ENCODE measurements at places on chromosomes 5 and 9.
A peak's percentile ranks its signal among the peaks of the same experiment; 100 is the strongest.

DNA sequence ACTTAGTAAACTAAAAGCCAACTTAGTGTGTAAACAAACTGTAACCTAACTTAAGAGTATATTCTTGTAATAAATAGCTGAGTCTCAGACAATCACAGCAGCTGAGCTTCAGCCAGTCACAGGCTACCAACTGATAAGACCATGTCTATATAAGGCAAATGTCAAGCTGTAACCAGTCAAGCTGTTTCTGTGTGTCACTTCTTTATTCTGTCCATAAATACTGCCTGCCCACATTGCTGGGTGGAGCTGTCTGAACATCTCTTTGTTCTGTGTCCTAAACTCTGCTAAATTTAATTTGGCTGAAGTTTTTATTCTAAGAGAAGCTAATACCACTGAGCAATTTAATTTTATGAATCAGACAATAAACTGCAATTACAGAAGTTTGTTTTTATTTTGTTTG lies 412.1 kb upstream of the CDH10 start:
- DNase-seq: no peak

- no peak for DNase-seq
Measured at GRCh38 chr9:108756746-108757490, 98.9 kb downstream of the ACTL7B start.

- peak; percentile 43 for DNase-seq
Measured at GRCh38 chr9:86946201-86947145, 833 bp downstream of the GAS1 start.

DNA sequence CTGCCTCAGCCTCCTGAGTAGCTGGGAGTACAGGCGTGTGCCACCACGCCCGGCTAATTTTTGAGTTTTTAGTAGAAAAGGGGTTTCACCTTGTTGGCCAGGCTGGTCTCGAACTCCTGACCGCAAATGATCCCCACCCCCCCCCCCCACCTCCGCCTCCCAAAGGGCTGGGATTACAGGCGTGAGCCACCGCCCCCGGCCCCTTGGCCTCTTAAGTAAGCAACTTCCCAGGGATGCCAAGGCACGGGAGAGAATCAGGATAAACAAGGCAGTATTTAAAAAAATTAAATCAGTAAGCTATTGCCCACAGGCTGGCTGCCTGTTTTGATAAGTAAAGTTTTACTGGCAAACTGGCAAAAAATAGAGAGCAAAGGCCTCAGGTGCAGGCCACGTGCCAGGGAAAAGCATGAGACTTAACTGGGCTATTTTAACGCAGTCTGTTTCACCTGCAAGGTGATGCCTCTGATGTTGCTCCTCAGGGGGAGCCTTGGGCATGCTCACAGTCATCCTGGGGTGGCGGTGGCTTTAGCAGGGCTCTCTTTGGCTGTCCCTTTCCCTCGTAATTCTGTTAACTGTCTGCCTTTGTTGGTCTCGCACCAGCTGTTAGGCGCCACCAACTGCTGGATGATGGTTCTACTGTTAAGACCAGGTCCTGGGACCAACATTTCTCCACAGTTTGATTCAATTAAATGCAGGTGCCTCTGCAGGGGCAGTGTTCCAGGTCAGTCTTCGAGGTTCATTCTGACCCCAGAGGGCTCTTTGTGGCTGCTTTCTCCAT lies 19.4 kb upstream of the RNF130 start:
- peak; percentile 55 for DNase-seq

DNA sequence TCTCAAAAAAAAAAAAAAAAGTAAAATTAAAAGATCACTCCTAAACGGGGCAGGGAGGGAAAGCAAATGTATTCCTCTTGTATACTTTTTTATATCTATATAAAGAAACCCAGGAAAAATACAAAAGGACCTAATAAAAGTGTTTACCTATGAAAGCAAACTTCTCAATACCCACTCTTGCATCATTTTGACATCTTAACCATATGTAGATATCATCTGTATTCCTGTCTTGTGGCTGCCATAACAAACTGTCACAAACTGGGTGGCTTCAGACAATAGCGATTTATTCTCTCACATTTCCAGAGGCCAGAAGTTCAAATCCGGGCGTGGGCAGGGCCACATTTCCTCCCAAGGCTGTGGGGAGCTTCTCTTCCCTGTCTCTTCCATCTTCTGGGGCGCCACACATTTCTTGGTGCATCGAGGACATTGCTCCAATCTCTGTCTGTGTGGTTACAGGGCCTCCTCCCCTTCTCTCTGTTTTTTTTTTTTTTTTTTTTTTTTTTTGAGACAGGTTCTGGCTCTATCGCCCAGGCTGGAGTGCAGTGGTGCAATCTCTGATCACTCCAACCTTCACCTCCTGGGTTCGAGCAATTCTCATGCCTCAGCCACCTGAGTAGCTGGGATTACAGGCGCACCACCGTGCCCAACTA lies 58.4 kb upstream of the IL17B start:
- no peak for DNase-seq

DNA sequence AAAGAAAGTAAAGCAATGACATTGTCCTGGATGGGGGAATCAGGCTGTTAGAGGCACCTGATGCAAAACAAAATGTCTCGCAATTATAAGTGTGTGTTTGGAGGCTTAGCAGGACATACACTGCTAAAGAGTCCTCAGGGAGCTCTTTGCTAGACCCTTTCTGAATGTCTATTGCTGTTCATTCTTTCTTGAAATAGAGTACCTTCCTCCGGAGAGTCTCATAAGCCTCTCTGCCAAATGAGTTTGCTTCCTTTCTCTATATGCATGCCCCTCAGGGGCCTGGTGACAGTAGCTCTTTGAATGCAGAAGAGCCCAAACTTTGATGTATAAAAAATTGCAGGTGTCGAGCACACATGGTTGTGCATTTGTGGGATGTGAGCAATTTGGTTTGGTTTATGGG lies 26.4 kb upstream of the ADAMTSL1 start:
- DNase-seq: no peak

GRCh38 chr5:674630-675011 lies 18.5 kb downstream of the TPPP start:
- DNase-seq: no peak

DNA sequence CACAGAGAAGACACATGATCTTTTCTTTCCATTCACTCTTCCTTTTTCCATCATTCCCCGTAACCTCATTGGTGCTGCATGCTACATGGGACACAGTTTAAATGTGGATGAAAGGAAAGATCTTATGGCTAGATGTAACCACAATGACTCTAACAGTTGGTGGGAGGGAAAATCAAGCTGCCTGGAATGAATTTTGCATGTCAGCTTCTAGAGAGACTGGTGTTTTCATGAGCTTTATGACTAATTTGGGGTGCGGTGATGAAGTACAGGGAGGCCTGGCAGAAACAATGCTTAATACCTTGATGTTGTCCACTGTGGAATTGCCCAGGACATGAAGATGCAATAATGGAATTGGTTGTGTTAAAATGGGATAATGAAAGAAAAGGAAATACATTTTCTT lies 55.9 kb upstream of the MYO10 start:
- DNase-seq: no peak

GRCh38 chr5:39760385-39761198 lies 335.8 kb upstream of the DAB2 start:
- no peak for DNase-seq

DNA sequence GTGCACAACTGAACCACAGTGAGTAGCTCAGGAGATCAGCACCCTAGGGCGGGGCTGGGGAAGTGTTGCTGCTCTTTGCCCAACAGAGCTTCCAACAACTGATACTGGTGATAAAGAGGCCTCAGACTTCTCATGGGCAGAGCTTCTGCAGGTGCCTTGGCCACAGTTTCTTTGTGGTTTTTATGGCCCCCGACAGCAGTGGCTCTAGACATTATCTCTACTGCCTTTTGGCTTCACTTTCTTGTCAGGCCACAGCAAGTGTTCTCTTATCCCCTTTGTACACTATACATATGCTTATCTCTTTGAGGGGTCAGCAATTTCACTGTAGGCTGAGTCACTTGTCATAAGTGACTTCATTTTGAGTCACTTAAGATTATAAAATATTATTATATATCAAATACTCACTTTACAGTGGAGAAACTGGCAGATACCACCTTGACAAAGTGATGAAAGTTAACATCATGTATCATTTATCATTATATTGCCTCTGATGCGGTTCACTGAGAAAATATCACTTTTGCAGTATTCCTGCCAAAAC lies 90.9 kb upstream of the COX7C start:
- DNase-seq: no peak

DNA sequence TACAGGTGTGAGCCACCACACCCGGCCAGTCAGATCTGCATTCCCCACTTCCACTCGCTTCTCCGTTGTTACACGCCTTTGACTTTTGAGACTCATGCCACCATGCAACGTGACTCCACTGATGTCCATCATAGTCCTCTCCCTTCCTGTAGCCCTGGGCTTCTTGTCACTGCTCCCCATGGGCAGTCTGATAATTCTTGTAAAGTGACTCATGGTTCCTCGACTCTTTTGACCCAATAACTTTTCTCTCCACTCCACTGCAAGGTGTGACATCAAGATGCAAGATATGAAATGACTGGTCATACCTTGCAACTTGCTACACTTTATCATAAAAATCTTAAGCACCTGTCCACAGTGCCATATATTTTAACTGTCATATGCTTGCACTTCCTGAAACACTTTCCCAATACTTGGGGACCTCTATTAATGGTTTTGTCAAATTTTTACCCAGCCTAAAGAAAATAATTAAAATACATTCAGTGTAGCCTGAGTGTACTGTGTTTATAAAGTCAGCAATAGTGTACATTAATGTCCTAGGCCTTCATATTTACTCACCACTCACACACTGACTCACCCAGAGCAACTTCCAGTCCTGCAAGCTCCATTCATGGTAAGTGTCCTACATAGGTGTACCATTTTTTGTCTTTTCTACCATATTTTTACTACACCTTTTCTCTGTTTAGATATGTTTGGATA lies 18.6 kb upstream of the ANKRD18A start:
- DNase-seq: no peak

- no peak for DNase-seq
Measured at GRCh38 chr9:128233817-128234406, 30.7 kb downstream of the DNM1 start.

DNA sequence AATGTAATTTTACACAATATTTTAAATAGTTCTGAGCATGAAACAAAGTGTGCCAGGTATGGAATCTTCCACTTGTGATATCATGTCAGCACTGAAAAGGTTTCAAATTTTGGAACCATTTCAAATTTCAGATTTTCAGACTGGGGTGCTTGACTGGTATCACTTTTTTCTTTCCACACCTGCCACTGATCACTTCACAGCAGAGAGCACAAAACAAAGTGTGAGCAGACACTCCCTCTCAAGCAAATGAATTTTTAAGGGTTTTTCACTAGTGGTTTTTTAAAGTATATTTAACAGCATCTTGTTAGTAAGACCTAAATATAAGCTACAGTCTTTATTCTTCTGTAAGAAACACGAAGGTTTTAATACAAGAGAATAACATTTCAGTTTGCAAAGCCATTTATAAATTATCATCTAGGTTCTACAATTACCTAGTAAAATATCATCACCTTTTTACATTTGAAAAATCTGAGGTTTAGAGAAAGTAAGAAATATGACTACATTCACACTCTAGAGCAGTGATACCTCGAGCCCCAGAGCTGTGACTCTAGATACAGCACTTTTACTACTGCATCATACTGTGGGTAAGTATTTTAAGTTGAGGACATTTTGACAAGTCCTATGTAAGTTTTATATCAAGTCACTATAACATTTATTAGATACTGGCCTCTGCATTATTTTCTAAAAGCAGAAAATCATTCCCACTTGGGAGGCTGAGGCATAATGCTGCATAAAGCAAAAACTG lies 14.6 kb downstream of the GOLPH3 start:
- no peak for DNase-seq

- no peak for DNase-seq
Measured at GRCh38 chr5:41851116-41851515, 19.1 kb downstream of the OXCT1 start.

GRCh38 chr9:131203431-131204218 lies 72.7 kb downstream of the FAM78A start:
- DNase-seq: peak; percentile 21

DNA sequence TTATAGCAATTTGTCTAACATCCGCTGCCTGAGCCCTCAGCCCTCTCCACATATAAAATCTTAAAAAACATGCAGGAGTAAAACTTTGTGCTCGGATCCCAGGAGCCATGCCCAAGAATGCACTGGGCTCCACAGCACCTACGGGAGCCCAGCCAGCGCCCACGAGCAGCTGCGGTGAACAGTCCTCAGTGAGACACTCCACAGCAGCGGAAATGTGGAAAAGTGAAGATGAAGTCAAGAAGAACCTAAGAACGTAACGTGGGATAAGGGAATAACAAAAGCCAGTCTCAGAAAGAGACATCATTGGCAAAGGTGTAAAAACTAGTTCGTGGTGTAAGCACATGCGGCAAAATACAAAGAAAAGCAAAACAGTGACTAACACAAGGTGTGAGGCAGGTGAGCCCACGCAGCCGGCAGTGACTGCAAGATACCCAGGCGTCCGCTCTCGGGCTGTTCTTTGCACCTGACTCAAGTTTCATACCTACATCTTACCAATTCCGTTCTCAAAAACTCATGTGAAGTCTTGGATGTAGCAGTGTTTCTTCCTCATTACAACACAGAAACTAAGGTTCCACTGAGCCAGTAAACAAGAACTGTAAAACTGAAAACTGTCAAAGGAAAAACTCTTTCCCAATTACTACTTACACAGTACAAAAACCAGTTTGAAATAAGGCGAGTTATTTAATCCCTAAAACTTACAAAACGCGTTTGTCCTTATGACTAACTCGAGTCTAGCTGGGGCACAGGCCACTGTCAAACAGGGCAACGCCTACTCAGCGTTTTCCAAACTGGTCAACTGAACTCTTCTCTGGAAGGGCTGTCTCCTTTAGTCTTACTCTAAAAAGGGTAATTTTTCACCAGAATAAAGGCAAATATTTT lies 1.7 kb downstream of the CAMSAP1 start:
- no peak for DNase-seq

GRCh38 chr5:90909940-90910339 lies 351.3 kb downstream of the ADGRV1 start:
- DNase-seq: no peak

GRCh38 chr5:1429066-1429465 lies 16.2 kb downstream of the SLC6A3 start:
- no peak for DNase-seq
